Stimulated activated CD8-positive, alpha-beta memory T cell treated with anti-CD3 and anti-CD28 coated beads, Interleukin-15, amount 100 ng/mL, for 4 hours (primary cell): ENCODE measurements at places on chromosomes 11 and 22.

DNA sequence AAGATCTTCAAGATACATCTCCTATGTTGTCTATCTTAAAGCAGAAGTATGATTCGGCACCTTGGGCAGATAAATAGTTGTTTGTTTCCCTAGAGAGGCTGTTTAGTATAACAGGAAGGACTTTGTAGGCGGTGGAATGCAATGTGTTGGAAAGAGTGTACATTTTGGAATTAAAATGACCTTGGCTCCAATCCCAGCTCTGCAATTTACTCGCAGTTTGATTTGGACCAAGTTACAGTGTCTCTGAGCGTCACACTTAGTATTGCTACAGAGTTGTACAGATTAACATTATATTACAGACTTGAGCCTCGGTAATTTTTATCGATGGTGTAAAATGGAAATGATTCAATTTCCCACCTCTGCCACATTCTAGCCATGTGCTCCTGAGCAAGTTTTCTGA is 265.3 kb downstream of the OPCML start:
- no peak for DNase-seq

DNA sequence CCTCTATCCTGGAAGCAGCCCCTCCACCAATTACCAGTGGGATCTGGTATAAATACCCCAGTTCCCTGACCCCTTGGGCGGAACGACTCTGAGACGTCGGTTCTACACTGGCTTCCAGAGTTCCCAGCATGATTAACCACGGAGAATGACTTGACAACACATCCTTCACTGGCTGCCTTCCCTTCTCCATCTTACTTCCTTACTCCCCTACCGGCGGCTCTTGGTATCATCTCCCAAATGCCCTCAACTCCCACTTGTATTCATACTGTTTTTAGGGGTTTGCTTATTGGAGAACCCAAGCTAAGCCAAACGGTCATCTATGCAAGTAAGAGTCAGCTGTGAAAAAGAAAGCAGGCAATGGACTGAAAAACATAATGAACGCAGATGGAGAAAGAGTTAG is 56.1 kb downstream of the APOL3 start:
- no peak for DNase-seq

DNA sequence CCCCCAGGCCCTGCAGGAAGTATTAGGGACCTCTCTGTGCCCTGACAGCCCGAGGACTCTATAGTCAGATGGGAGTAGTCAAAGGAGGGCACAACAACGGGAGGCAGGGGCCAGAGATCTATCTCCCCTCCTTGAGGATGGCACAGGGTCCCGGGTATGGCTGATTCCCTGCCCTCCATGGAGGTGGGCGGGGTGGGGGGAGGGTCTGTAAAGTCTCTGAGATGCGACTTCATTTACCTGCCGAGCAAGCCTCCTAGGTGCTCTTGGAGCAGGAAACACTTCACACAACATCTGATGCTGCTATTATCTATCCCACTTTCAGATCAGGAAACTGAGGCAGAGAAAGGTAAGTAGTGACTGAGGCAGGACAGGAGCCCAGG is 769 bp upstream of the CDC42EP1 start:
- DNase-seq = no peak

- DNase-seq = no peak
Observed at GRCh38 chr11:2923446-2924375, 5.5 kb downstream of the PHLDA2 start.

DNA sequence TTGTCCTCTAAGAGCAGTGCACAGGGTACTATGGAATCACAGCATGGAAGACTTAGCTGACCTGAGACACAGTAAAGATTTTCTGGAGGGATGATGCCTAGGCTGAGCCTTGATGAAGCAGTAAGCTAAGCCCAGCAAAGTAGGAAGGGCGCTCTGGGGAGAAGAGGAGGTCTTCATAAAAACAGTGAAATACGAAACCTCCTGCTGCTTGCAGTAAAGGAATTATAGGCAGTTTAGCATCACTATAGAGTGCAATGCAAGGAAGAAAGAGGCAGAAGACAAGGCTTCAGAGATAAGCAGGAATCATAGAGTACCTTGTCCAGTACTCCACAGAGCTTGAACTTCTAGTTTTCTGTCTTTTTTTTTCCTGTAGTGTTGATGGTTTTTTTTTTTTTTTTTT is 555.7 kb upstream of the CADM1 start:
- no peak for DNase-seq

- no peak for DNase-seq
Observed at GRCh38 chr11:19455731-19456130, 215.0 kb upstream of the E2F8 start.

- no peak for DNase-seq
Observed at GRCh38 chr11:115941481-115941993, 437.3 kb upstream of the CADM1 start.

DNA sequence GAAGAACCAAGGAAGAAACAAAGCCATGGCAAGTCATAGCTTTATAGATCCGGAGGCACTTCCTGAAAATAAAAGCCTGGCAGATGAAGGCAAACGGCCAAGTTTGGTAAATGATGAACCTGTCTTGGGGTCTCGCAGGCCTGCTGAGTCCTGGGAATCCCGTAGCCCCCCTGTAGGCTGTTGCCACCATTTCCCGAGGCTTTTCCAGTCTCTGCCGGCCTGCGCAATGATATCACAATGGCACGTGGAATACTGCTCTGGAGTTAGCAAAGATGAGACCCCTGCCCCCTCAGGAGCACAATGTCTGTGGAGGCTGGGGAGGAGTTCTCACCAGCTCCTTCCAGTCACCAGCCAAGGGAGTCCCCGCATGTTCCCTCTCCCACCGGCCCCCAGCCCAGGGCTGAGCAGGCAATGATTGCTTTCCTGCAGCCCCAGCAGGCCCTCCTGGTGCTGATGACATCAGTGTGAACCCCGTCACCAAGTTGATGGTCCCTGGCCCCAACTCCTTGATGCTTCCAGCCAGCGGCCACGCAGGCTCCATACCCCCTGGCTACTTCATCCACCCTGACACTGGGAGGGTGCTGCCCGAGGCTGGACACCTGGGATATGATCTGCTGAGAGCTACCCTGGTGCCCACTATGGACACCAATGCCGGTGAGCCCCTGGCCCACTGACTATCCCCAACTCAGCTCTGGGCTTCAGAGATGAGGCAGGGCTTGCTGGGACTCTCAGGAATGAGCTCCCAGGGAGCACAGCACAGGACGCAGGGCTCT is 55.9 kb downstream of the BTG4 start:
- no peak for DNase-seq

GRCh38 chr11:125022551-125022950 is 40.6 kb upstream of the SLC37A2 start:
- no peak for DNase-seq

GRCh38 chr11:130358398-130358797 is 43.7 kb upstream of the ZBTB44 start:
- no peak for DNase-seq

- DNase-seq = no peak
Observed at GRCh38 chr11:29538339-29539036, 478.3 kb downstream of the KCNA4 start.

- DNase-seq = no peak
Observed at GRCh38 chr22:48821727-48822126, 1005.9 kb downstream of the BRD1 start.

GRCh38 chr11:57349491-57350274 is 11.5 kb downstream of the P2RX3 start:
- peak; percentile 21 for DNase-seq

- DNase-seq = no peak
Observed at GRCh38 chr11:29623144-29623722, 393.6 kb downstream of the KCNA4 start.

DNA sequence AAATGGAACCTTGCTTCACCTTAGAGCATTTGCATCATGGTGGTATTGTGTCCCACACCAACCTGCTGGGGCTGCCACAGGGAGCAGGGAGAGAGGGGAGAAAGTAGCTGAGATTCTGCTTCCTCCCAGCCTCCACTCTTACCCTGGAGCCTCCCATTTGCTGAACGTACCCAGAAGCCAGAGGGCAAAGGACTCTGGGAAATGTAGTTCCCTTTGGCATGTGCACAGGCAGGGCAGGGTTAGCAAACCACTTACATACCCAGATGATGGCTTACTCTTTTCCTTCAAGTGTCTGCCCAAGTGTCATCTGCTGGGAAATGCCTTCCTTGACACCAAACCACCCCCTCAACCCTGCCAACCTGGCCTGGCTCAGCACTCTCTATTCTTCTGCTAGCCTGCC is 16.9 kb downstream of the SMIM38 start:
- no peak for DNase-seq

DNA sequence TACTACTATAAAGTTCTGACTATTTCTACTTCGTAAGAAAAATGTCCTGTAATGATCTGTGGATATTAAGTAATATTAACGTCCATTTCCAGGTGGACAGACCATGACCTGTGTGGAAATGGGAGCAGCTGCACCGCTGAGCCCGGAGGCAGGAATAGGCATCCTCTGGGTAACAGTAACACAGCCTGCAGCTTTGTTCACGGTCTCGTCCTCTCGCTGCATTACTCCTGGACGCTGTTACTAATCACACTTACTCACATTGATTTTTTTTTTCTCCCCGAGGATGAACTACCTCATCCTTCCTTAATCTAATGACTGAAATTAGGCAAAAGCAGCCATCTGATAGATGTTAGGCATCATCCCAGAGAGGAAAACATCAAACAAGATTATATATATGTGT is 345.7 kb upstream of the NARS2 start:
- DNase-seq = no peak

DNA sequence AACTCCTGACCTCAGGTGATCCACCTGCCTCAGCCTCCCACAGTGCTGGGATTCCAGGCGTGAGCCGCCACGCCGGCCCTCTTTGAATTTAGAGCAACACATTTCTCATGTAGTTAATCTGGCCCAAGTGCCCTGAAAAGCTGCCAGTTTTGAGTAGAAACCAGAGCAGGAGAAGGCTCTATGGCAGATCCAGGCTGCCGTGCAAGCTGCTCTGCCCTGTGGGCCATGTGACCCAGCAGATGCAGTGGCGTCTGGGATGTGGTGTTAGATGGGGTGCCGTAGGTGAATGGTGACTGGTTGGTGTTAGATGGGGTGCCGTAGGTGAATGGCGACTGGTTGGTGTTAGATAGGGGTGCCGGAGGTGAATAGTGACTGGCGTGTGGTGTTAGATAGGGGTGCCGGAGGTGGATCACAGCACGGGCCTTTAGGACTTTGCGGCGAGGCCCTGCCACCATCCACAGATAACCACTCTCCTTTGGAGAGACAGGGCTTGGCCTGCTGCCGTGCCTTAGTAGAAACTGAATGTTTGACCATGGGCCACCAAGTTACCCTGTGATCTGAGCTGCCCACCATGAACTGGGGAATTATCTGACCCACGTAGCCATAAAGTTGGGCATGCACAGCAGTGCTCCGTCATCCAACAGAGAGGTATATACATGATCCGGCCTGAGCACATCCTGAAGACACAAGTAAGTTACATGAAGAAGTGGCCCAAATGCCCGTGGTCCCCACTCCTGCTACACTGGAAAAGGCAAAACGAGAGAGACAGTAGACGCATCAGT is 32.7 kb downstream of the ASCL2 start:
- no peak for DNase-seq

GRCh38 chr11:3182462-3182852 is 17.3 kb upstream of the OSBPL5 start:
- DNase-seq = no peak

DNA sequence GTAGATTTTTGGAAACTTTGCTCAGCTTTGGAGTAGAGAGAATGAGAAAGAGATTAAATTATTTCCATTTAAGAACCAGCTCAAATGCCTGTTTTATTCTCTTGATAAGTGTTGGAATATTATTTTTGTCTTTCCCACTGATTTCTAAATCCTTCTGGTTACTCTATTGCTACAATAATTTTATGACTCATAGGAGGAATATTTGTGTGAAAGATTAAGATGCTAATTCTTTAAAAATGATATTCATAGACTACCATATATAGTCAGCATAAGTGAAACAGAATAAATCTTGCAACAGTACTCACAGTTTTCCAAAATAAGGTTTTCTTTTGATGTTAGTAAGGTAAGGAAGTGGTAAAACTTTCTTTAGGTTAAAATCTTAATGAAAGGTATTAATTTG is 60.9 kb downstream of the YAP1 start:
- no peak for DNase-seq

- no peak for DNase-seq
Observed at GRCh38 chr11:91265946-91266345, 958.7 kb upstream of the FAT3 start.

GRCh38 chr11:27440090-27440489 is 32.5 kb downstream of the LGR4 start:
- no peak for DNase-seq

- no peak for DNase-seq
Observed at GRCh38 chr11:8013833-8014232, 26.7 kb downstream of the EIF3F start.

DNA sequence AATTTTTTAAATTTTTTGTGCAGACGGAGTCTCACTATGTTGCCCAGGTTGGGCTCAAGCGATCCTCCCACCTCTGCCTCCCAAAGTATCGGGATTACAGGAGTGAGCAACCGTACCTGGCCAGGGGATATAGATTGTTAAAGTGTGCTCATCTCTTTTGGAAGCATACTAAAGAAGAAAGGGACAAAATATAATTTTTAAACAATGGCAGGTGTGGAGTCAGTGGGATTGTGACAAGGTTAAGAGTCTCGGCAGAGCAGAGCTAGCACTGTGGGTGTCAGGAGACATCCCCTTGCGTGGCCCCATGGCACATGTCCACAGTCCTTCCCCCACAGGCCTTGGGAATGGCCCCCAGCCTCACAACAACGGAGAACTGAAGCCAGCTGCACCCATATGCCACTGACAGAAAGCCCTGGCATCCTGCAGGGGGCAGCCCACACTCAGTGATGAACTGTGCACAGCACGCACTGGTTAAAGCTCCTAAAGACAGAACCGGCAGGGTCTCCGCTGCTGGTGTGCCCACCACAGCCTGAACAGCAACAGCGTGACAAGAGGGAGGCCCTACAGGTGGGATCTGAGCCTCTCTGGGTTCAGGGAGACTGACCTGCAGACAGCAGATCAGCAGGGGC is 29.9 kb downstream of the SERPIND1 start:
- DNase-seq = no peak

DNA sequence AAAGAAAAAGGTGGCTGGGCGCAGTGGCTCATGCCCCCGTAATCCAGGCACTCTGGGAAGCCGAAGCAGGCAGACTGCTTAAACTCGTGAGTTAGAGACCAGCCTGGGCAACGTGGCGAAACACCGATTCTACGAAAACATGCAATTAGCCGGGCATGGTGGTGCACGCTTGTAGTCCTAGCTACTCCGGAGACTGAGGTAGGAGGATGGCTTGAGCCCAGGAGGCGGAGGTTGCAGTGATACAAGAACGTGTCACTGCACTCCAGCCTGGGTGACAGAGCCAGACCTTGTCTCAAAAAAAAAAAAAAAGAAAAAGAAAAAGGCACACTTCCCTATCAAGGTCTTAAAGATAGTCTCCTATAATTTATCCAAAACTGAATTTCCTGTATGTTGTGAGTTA is 39.4 kb downstream of the DGCR2 start:
- DNase-seq = no peak

- no peak for DNase-seq
Observed at GRCh38 chr11:57885298-57886050, 123.9 kb downstream of the CTNND1 start.

GRCh38 chr11:118878163-118878563 is 5.5 kb upstream of the CXCR5 start:
- no peak for DNase-seq

- DNase-seq = no peak
Observed at GRCh38 chr11:115291325-115291724, 212.9 kb downstream of the CADM1 start.
